ENCODE measurements at places on chromosomes 7 and 10.
A peak's percentile ranks its signal among the peaks of the same experiment; 100 is the strongest.

GRCh38 chr7:134422638-134423037 lies 36.3 kb downstream of the AKR1B1 start:
- no peak for DNase-seq

GRCh38 chr7:92359801-92360200 lies 87.5 kb upstream of the GATAD1 start:
- DNase-seq, result no peak

DNA sequence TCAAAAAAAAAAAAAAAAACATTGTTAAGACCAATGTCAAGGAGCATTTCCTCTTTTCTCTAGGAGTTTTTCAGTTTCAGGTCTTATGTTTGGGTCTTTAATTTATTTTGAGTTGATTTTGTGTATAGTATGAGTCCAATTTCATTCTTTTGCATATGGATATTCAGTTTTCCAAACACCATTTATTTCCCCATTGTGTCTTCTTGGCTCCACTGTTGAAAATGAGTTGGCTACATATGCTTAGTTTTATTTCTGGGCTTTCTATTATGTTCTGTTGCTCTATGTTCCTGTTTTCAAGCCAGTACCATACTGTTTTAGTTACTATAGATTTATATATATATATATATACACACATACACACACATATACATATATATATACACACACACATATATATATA lies 736.6 kb upstream of the LRRTM3 start:
- no peak for DNase-seq

DNA sequence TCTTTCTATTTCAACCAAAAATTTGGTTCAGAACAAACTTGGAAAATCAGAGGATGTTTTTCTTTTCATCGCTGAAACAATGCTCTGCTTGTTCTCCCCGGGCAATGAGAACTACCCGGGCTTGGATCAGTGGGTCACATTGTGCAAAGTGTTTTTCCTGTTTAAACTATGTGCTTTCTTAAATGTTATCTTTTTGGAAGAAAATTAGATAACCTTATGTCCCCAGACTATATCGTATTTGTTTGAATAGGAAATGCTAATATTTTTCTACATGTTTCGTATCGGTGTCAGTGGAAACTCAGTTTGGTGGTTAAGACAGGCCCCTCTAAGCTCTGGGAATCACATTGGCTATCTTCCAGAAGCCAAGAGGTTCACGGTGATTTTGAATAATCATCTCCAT lies 319.5 kb upstream of the NFE2L3 start:
- DNase-seq, result no peak

DNA sequence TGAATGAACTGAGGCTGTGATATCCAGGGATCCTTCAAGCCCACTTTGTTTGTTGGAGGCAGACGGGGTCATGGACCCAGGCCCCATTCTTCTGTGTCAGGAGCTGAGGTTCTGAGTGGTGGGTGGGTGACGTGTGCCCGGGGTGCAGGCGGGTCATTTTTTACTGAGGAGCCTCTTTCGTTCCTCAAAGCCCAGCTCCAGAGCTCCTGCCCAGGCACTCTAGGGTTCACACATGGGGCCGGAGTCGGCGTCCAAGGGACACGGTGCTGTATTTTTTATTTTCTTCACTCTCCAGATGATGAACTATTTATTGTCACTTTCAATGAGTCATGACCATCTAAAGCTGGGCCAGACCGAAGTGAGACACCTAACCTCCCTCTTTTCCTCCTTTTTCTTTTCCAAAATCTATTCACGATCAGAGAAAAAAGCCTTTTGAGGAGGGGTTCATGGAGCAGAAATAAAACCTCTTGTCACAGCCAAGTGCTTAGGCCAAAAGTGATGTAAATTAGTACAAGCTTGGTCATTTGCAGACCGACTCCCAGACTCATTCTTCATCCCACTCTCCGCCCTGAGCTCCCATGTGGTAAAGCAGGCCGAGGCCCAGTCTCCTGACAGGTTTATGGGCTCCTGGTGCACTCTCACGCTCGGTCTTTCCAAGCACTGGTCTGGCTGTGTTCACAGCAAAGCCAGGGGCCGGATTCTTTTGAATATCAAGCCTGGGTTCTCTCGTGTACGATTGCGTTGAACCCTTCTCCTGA lies 41.4 kb upstream of the PITRM1 start:
- no peak for DNase-seq

DNA sequence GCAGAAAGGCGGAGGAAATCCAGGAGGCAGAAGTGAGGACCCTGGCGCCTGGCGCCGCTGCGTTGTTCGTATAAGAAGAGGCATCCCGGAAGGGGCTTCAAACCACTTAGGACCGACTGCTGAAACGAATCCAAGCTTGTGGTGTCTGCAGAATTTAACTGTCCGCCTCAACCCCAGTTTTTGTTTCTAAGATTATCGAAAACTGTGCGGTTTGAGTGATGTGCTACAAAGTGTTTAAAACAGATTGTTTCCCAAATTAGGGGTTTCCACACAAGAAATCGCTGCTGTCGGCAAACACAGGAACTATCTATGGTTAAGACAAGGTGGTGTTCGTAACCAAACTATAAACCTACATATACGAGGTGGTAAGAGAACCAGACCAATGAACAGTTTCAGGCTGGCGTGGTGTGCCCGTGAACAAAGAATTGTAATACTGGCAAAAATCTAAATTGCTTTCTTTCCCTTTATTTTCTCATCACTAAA lies 835 bp upstream of the DGKI start:
- no peak for DNase-seq

GRCh38 chr10:94320285-94320914 lies 42.3 kb downstream of the NOC3L start:
- DNase-seq, result peak; percentile 38

- no peak for DNase-seq
Measured at GRCh38 chr7:157708919-157709295, 372.1 kb downstream of the DNAJB6 start.

- no peak for DNase-seq
Measured at GRCh38 chr7:120724955-120725354, 133.0 kb downstream of the TSPAN12 start.

- DNase-seq, result no peak
Measured at GRCh38 chr10:23194966-23195845, 3.1 kb downstream of the PTF1A start.

- DNase-seq, result no peak
Measured at GRCh38 chr7:29229066-29229465, 34.5 kb downstream of the CHN2 start.

GRCh38 chr10:121788717-121789116 lies 139.1 kb downstream of the ATE1 start:
- no peak for DNase-seq

DNA sequence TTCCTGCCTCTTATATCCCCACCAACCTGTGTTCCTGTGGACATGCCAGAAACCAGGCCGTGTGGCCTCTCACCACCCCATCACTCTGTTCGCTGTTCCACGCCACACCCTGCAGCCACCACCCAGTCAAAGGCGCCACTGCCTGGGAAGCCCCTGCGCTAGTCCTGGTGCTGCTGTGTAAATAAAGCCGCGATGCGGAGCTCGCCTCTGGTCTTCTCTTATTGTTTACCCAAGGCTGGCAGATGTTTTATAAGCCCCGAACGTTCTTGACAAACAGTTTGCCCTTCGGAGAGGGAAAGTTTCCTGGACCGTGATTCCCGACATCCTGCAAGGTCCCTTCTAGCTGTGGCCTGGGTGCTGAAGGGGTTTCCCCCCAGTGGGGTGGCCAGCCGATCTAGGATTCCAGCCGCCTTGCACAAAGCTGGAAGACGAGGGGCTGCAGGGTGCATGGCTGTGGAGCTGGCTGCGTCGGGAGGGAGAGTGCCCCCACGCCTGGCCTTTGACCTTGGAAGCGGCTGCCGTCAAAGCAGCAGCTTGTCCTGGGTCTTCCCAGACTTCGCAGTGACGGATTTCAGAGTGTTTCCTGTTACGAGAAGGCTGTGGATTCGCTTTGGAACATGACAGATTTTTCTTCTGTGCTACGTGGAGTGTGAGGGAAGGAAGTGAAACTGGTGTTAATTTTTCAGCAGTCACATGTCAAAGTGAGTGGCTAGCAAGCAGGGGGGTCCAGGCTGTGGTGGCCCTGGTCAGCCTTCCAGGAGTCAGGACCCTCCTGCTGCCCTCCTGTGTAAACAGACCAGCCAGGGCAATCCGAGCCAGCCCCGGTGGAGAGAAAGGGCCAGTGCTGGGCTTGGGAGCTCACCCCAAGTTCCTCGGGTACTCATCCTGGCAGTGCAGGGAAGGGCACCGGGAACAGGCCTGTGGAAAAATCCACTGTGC lies 61.6 kb downstream of the LHPP start:
- DNase-seq, result no peak

GRCh38 chr10:5283305-5284158 lies 81.2 kb upstream of the UCN3 start:
- peak; percentile 53 for DNase-seq

DNA sequence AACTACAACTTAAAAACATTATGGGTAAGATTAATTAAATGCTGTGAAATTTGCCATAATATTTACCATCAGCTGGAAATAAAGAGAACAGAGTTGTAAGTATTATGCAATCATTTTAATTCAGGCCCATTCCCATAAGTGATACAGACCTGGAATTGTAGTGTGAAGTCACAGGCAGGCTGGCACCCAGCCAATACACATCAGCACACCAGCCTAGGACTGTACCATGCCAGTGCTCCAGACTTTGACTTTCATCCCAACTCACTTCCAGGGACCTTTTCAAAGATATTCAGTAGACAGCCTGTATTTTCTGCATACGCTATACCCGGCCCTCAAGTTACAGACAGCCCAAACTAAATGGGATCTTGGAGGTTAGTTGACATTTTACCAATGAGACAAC lies 143.3 kb downstream of the TES start:
- DNase-seq, result peak; percentile 9

DNA sequence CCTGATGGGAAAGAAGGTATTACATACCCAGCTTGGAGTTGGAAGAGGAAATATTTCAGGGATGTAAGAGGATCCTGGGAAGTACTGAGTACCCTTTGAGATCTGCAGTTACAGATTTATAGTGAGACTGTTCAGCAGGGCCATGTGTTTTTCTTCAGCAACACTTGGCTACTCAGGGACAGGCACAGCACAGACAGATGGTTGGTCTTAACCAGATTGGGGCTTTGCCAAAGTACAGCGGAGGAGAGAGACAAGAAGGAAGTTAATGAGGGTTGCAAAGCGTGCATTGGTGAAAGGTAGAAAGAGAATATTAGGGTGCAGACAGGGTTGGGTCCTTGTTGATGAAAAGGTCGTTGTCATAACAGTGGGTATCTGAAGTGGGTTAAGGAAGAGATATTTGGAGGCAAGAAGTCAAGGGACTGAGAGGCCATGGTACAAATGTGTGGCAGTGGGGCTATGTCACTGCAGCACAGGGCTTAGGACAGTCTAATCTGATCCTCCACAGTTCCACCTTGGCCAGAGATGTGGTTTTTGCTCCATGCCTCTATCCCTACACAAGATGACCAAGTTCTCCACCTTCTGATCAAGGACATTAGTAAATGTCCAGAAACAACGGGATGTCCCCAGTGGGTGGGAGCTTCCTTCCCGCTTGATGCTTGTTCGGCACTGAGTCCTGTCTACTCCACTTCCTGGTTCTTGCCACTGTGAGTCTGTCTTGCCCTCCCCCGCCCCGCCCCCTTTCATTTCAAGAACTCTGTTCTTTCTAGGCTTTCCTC lies 18.9 kb upstream of the DNAJC1 start:
- DNase-seq, result no peak

- no peak for DNase-seq
Measured at GRCh38 chr7:18180685-18181084, 153.0 kb upstream of the PRPS1L1 start.

DNA sequence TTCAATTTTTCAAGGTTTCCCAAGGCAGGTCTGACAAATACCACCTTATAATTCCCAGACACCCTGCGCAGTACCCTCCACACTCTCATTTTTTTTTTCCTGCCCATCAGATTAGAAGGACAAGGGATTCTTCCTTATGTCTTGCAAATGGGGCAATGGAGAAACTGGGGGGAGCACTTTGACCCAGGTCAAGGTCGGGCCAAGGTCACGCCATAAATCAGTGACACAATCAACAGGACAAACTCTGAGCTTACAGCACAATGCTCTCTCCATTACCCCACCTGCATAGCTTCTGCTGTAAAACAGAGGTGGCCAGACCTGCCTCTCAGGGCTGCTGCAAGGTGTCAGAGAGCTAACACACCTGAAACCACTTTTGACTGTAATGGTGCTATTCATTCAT lies 254.4 kb upstream of the ZMIZ1 start:
- no peak for DNase-seq
